Daoy (cell line): ENCODE measurements at places on chromosomes 3 and 15. TPM values are rescaled to one million over a fixed set of nuclear protein-coding genes. Genes with fewer than 3 reads are reported as not detected.

DNA sequence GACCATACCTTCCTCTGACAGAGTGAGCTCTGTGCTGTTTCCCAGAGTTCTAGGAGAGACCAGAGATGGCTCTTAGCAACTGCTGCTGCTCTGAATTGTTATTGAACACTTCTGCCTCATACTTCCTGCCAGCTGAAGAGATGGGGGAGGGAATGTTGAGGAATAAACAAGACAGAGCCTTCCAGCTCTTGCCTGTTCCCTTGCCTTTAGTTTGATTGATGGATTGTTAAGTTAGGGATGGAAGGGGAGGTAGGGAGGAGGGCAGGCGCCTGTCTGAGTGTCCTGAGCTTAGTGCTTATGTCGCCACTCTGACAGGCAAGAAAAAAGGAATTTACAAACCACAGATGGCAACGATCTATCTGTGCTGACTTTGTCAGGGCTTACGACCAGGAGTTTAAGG lies 42.8 kb downstream of the ZNF609 start:
- DNase-seq, result peak; percentile 6

DNA sequence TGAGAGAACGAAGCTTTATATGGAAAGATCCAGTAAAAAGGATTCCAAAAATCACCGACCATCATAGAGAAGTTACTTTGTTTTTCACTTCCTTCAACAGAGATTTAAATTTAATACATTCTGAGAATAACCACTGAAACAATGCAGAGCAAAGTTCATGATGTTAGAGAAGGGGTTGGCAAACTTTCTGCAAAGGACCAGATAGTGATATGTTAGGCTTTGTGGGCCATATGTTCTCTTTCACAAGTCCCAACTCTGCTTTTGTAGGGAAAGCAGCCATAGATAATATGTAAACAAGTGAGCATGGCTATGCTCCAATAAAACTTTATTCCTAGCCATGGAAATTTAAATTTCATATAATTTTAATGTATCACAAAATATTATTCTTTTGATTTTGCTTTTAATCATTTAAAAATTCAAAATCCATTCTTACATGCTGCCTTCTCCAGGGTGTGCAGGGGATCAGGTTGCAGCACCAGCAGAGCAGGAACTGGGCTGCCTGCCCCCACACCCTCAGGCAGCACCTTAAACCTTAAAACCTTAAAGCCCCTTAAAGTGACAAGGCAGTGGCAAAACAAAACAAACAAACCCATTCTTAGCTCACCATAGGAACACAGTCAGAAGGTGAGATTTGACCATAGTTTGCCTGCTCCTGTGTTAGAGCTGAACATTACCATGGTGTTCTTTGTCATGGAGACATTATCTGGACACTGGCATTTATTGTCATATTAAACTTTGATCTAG lies 16.9 kb upstream of the IGSF10 start:
- no peak for DNase-seq

- DNase-seq, result no peak
Observed at GRCh38 chr15:47503876-47504275, 213.4 kb upstream of the SEMA6D start.

DNA sequence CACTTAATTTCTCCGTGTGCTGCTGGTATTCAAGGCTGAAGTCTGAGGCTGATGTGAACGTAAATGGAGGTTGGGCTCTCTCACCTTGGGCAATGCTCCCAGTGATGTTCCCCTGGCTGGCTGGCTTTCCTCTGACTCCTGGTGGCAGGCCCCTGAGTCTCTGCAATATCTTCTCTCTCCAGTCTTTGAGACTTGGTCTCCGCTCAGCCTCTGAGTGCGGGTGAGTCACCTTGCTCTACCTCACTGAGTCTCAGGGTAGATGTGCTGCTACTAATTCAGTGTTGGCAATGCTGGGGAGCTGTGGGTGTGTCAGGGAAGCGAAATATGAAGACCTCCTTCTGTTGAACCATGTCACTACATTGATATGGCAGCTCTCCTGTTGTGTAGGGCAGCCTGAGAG lies 31.3 kb upstream of the TRIM59 start:
- DNase-seq, result peak; percentile 23

The SH3GL3 gene
- total RNA-seq, result 0.21 and 1.4 TPM in 2 replicates

The RAB8B gene
- 28.5 and 29.4 TPM in 2 replicates for total RNA-seq

- DNase-seq, result no peak
Observed at GRCh38 chr15:86073281-86073680, 6.4 kb upstream of the AGBL1 start.

- DNase-seq, result peak; percentile 36
Observed at GRCh38 chr3:128969993-128970739, 23.7 kb downstream of the CFAP92 start.

- no peak for DNase-seq
Observed at GRCh38 chr3:170602556-170602955, 16.7 kb upstream of the SLC7A14 start.

DNA sequence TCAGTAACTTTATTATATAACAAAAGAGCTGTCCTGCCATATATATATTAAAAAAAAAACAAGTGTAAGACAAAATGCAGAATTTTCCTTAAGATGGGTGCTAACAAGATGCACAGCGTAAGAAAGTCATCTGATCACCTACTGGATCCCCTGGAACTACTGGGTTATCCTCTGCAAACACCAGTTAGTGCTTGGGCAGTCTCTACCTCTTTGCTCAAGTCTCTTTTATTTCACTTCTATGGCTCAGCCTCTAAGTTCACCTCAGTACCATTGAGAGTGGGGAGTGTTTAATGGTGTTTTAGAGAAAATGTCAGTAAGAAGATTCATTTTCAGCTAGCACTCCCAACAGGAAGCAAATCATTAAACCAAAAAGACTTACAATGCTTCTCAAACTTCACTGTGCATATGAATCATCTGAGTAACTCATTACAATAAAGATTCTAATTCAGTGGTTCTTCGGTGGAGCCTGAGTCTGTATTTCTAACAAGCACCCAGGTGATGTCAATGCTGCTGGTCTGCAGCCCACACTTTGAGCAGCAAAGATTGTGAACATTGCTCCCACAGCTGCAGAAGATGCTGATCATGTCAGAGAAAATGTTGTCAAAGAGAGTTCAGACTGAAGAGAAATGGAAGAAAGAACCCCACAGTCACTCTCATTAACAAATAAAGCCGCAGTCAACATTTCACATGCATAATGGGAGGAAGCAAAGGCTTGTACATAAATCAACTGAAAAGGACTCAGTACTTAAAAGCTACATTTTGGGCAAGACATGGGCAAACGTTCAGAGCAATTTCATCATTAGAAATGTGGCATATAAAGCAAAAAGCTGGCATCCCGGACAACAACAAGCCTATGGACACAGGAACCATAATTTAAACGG lies 227.1 kb upstream of the ATP11B start:
- peak; percentile 4 for DNase-seq

The TM6SF1 gene
- 1.1 and 3.6 TPM in 2 replicates for total RNA-seq

DNA sequence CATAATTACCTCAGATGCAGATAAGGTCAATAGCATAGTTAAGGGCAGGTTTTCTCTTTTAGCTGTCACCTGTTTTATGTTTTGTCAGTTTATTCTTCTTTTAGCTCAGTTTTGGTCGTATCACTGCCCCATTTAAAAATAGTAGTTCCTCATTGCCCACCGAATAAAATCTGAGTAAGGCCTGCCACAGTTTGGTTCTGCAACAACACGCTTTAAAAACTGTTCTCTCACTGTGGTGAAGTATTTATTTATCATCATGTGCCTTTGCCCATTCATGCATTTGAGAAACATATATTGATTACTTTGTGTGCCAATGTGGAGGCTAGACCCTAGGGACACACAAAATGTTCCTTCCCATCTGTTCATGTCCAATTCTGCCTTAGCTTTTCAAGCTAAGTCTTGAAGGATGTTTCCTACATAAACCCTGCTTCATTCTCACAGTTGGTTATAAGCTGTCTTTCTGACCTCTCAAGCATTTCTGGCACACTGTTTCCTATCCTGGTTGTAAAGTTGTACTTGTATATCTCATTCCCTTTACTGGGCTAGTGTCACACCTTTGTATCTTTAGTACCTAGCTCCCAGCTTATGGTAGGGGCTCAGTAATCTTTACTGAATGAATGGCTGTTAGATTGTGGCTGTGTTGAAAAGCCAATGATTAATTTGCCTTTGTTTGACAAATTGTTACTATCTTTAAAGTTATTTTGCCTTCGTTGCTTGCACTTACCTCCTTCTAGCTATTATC lies 23.9 kb downstream of the AKAP13 start:
- DNase-seq, result no peak

The DCUN1D1 gene
- 30.8 and 51.3 TPM in 2 replicates for total RNA-seq

DNA sequence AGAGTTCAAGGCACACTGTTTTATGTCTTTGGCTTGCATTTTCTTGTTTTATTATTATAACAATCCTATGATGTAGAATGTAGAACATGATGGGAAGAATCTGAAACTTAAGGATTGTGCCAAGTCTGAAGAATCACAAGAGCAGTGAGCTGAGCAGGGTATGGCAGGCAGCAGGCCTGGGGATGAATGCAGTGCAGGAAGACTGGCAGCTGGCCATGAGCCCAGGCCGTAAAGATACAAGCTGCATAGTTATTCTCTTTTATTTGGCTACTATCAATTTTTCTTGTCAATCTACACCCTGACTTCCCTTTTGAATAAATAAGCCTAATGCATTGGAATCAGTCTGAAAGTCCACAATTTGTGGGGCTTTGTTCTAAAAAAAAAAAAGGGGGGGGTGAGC lies 89.6 kb upstream of the ARPP21 start:
- DNase-seq, result no peak

- DNase-seq, result no peak
Observed at GRCh38 chr3:38616658-38617057, 32.8 kb downstream of the SCN5A start.

DNA sequence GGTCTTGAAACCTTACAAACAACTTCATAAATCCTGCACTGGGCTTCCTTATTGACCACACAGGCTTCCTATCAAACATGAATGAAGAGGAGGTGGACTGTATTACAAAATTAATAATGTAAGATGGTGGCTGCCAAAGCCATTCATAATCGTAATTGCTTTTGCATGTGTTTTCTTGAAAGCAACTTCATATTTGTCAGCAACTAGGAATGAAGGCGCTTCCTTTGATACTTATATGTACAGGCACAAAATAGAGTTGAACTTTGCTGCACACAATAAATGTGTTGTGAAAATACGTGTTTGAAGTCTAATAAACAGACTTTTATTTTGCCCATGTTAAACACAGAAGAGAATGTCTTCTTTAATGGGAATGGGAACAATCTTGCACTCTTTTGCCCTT lies 72.1 kb upstream of the OXTR start:
- no peak for DNase-seq

DNA sequence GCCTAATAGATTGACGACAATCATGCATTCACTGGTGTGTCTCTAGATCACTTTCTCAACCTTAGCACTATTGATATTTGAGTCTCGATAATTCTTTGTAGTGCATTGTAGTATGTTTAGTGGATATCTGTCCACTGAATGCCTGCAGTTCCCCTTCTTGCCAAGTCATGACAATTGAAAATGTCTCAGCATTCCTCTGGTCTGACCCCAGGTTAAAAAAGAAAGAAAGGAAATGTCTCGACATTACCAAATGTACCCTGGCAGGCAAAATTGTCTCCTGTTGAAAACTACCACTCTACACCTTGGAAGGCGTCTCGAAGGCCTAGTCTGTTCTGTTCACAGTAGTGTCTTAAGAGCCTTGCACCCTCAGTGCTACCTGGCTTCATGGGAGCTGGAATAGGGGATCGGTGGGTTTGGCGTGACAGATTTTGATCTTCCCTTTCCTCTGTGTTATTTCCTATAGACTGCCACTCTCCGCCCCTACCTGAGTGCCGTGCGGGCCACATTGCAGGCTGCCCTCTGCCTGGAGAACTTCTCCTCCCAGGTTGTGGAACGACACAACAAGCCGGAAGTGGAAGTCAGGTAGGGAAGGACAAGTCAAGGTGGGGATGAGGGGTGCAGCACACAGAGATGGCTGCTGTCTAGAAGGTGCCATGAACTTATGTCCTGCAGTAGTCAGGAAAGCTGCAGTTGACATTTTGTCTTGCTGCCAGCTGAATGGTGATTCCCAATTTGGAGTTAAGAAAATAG lies 4.5 kb downstream of the ARPC4 start:
- no peak for DNase-seq

DNA sequence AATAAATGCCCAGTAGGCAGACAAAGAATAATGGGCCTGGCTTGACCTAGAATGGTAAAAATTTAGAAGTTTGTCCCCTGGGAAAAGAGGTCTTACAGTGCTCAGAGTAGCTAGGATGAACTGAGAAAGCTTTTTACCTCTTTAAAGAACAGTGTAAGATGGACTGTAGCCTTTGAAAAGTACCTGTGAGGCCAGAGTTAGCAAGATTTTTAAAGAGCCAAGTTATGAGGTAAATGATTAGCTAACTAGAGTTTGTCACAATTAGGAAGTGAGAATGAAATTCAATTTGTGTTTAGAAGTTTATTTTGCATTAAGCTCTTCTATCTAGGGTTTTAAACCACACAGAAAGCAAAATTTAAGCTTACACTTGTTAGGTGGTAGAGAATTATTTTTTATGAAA lies 480.9 kb downstream of the ZIC1 start:
- no peak for DNase-seq

DNA sequence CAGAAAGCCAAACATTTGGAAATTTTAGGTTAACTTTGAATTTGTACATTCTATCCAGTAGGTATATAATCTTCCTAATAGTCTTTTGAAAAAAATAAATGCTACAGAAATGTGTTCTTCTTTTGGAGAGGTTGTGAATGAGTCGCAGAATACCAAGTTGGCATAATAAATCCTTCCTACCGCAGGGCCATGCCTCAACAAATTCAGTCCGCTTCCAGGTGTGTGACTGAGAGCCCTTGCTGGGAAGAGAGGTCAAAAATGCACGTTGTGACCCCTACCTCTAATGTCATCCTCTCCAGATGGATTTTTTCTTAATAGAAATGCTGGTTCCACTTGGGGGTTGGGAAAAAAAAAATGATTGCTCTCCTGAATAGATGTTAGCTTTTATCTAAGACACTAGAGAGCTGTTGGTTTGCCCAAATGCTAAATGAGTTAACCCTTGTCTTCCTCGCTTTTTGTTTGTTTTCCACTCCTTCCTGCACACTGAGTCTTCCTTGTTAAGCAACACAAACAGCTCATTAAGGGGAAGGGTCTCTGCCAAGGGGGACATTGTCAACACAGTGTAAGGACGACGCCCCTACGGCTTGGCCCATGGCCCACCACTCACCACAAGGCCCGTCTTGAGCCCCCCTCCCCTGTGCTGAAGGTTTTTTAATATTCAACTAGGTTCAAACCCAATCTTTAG lies 33.9 kb downstream of the RLBP1 start:
- DNase-seq, result no peak
